Mammary epithelial cell (primary cell): ENCODE measurements at places on chromosomes 4 and X. TPM values are rescaled to one million over a fixed set of nuclear protein-coding genes. Genes with fewer than 3 reads are reported as not detected.

LRCH2 gene
- not detected in 2 replicates for total RNA-seq

ENPEP gene
- not detected in 2 replicates for total RNA-seq

BMP3 gene
- total RNA-seq: not detected in 2 replicates

UGT2A1 gene
- total RNA-seq: not detected

CXCL11 gene
- not detected for total RNA-seq

PAGE1 gene
- total RNA-seq: not detected

DCAF4L1 gene
- 0.24 and 0.45 TPM in 2 replicates for total RNA-seq

CDS1 gene
- total RNA-seq: 19.9 and 25.4 TPM in 2 replicates

PDHA2 gene
- not detected in 2 replicates for total RNA-seq

NOX1 gene
- total RNA-seq: not detected in 2 replicates

SMR3A gene
- total RNA-seq: not detected

NUDT11 gene
- total RNA-seq: 11.4 and 13.6 TPM in 2 replicates

DGKK gene
- not detected for total RNA-seq

PPP1R3F gene
- 2.1 and 2.4 TPM in 2 replicates for total RNA-seq

UGT2B17 gene
- total RNA-seq: not detected in 2 replicates

RHOXF1 gene
- total RNA-seq: not detected in 2 replicates

ARMCX1 gene
- 13.8 and 14.6 TPM in 2 replicates for total RNA-seq

GAGE12F gene
- not detected for total RNA-seq

GATA1 gene
- total RNA-seq: not detected
